ENCODE measurements at places on chromosomes 12 and 14.

GRCh38 chr12:118840399-118840798, 140.9 kb upstream of the SRRM4 start:
- DNase-seq: no peak

DNA sequence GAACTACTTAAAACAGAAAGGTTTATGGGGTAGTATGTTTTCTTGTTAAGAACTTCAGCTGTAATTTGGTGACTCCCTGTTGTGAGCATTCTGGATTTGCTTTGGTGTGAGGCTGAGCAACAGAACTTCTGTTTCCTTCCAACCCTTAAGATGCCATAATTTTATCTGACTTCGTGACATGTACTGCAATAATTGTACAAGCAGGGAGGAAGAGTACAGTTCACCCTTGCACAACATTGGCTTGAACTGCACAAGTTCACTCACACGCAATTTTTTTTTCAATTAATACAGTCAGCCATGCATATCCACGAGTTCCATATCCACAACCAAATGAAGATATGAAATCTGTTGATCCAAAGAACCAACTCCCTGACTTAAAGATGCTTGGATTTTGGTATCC, 42.9 kb upstream of the ANKS1B start:
- DNase-seq: no peak

- no peak for DNase-seq
Observed at GRCh38 chr12:49519574-49519936, 19.3 kb upstream of the KCNH3 start.

- DNase-seq: no peak
Observed at GRCh38 chr12:120562906-120563305, 18.3 kb downstream of the POP5 start.

- no peak for DNase-seq
Observed at GRCh38 chr12:50662116-50662510, 101.8 kb upstream of the ATF1 start.

DNA sequence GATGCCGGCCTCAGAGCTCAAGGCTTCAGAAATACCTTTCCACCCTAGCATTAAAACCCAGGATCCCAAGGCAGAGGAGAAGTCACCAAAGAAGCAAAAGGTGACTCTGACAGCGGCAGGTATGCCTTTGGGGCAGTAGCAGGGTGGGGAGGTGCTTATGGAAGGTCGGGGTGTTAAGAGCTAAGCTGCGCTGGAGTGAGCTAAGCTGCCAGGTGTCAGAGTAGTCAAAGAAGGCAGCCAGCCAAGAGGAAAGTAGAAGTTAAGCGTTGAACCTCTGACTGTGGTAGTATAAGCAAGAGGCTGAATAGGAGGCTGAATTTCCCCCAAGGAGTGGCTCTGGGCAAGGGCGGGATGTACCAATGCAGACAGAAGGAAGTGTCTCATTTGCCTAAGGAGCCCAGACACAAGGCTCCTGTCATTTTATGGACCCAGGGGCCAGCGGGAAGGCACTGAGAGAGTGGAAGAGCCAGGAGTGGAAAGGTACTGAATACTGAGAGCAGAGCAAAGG, 29.2 kb downstream of the DYRK4 start:
- DNase-seq: no peak

- no peak for DNase-seq
Observed at GRCh38 chr12:93733358-93733757, 56.2 kb downstream of the CRADD start.

- no peak for DNase-seq
Observed at GRCh38 chr14:102220031-102220430, 80.3 kb downstream of the WDR20 start.

- no peak for DNase-seq
Observed at GRCh38 chr14:92507174-92507768, 6.3 kb upstream of the RIN3 start.

GRCh38 chr14:33539918-33540357, 410.9 kb downstream of the EGLN3 start:
- DNase-seq: no peak

- DNase-seq: no peak
Observed at GRCh38 chr14:92039063-92039718, 668 bp downstream of the TRIP11 start.

- DNase-seq: no peak
Observed at GRCh38 chr14:53001787-53002378, 51.0 kb upstream of the FERMT2 start.

GRCh38 chr14:21308132-21308478, 28.2 kb downstream of the RPGRIP1 start:
- DNase-seq: no peak

DNA sequence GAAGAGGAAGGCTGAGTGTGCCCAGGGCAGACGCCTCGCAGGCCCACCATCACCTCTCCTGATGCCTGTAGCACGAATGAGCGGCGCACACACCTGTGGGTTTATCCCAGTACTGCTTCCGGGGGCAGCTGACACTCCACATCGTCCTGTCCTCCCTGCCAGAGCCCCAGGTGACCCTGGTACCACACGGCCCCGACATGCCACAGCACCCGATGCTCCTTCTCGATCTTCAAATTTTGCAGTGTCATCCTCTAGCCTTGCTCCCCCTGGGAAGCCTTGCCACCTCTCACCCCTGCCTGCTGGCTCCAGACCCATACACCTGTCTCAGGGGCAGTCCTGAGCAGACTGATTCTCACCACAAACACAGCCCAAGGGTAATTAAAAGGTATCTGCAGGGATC, 40.6 kb downstream of the ANO2 start:
- DNase-seq: no peak

GRCh38 chr14:101840649-101841369, 79.3 kb downstream of the PPP2R5C start:
- DNase-seq: no peak

DNA sequence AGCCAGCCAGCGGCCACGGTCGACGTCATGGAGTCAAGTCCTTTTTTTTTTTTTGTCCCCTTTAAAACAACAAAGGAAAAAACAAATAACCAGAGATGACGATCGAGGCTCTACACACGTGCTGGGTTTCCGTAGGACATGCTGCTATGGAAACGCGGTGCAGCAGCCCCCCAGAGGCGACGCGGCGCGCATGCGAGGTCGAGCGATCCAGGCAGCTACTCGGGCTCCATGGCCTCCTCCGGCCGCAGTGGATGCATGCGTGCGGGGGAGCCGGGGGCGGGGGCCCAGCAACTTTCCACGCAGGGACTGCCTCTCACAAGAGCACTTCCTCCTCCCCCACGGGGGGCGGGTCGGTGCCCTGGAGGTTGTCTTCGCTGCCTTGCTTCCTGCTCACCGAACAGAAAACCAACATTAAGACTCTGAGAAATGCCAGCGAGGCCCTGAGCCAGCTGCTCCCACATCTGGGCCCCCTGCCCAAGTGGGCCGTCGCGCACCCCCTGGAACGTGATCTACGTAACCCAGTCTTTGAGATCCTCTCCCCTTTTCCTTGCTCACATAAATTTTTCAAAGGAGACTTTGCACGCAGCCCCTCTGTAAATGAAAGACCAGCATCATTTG, 30.7 kb downstream of the P2RX4 start:
- peak; percentile 85 for DNase-seq

GRCh38 chr14:91810699-91811098, 56.6 kb downstream of the TC2N start:
- no peak for DNase-seq

- peak; percentile 53 for DNase-seq
Observed at GRCh38 chr14:104356738-104357688, 218.6 kb downstream of the KIF26A start.

GRCh38 chr12:109448272-109448671, 28.8 kb downstream of the KCTD10 start:
- no peak for DNase-seq

DNA sequence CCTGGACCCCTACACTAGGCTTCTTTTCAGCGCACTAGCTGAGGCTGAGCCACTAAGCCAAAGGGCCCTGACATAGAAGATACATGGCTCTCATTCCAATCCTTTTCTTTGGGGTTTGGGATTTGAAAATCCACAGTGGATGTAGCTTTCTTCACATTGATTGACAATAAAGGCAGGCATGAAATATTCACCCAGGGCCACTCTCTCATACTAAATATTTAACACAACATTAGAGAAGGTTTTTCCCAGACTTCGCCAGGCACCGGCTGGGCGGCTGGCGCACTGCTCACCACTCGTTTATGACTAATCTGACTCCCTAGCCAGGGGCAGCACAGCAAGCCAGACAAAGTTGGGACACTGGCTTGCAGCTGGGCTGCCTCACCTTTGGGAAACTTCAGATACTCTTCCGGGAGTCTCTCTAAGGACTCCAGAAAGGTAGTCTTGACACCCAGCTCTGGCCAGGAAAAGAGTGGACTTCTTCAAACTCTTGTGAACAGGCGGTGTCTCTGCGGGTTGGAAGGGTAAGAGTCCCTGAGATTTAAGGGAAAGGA, 699 bp upstream of the HOXC11 start:
- no peak for DNase-seq

DNA sequence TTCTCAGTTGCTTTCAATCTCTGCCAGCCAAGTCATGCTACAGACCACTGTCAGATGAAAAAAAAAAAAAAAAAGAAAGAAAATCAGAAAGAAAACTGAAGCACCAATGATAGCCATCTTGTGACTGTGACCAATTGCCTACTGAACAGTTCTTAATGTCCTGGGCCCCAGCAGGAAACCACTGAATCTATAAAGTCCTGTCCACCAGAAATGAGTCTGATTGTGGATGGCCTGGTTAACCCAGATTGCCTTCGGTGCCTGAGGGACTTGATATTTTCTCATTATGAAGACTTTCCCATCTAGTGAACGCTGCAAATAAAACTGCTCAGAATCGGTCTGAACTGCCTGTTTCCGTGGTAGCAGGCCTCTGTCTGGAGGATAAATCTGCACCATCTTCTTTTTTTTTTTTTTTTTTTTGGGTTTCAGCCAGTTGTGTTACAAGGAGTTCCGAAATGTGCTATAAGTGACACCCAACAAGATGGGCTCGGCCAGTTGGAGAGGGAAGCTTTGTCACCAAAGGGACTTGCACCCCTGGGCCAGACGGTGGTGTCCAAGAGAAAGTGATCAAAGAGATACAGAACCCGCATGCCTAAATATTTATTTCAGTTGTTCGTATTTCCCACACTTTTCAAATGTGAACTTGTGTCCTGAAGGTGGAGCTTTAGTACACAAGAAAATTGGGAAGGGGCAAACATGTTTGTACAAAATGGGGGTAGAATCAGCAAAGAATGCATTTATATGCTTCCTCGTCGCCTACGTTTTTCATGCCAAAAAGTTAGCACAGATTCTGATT, 3.0 kb upstream of the PLXNC1 start:
- no peak for DNase-seq
